ENCODE measurements at places on chromosomes 12 and 14.

GRCh38 chr12:7756993-7757392 lies 8.0 kb upstream of the NANOGNB start:
- DNase-seq: no peak

DNA sequence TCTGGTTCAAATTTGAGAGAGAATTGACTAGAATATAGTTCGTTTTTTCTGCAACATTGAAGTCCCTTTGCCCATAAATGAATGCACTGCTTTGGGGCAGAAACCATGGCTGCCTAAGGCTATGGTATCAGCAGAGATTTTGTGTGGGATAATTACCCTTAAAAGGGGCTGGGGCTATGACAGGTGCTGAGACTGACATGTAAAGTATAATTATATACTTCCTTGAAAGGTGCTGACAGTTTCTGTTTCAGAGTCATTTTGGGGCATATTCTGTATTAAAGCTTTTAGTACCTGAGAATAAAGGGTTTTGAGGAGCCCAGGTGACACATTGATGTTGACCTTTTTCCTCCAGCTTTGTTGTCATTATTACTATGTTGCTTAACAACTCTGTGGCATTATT lies 150.3 kb upstream of the PTPRQ start:
- DNase-seq: no peak

DNA sequence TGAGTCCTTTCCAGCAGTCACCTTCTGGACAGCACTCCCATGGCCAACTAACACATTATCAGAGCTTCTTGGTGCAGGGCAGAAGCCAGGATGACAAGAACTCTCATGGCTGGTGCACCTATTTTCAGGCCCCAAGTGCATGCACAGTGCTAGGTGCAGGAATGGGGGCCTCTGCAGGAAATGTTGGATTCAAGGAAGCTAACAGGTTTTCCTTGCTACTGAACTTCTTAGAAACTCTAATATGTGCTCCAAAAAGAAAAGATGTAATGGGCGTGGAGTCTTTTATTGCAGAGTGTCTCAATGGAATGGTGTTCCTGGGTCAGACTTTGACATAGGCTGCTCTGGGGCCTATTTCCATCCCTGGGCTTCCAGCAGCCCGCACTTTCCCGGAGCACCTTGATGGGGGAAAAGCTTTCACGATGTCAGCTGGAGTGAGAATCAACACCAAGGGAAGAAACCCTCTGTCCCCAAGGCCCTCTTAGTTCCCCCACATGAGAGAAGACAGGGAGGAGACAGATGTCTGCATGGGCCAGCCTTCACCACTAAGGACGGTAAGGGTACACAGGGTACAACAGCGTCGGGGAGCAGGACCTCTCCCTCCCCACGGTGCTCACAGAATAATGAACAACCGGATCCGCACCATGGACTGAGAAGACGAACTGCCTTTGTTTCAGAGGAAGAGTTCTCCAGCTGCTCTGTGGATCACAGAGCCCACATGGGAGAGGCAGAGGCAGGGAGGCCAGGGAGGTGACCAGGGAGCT lies 6.9 kb downstream of the KRT3 start:
- DNase-seq: no peak

DNA sequence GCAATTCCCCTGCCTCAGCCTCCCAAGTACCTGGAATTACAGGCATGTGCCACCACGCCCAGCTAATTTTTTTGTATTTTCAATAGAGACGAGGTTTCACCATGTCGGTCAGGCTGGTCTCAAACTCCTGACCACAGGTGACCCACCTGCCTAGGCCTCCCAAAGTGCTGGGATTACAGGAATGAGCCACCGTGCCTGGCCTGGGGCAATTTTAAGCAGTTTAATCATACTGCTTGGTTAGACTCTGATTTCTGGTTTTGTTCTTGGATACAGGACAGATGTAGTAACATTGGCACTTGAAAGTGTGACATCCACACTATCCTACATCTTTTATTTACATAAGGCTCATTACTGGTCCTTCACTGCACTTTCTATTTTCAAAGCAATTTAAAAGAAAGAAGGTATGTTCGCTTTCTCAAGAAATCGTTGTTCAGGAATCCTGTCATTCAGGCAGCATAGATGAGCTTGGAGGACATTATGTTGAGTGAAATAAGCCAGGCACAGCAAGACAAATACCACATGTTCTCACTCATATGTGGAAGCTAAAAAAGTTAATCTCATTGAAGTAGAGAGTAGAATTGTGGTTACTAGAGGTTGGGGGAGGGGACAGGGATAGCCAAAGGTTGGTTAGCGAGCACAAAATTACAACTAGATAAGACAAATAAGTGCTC lies 4.0 kb upstream of the NUAK1 start:
- no peak for DNase-seq

DNA sequence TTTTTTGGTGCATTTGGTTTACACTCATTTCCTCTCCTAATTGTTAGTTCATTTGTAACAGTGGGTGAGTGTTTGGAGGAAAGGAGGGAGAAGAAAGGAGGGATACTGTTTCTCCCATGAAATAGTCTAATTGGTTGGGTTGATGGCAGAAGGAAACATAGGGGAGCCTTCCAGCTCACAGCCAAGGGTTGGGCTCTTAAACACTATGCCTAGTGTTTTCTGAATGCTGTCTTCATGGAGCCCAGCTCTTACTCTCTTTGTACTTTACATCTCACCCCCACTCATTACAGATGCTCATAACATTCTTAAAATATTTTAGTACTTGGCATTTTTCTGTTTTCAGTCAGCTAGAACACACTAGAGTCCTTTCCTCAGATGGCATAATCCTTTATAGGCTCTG lies 38.2 kb downstream of the BAZ2A start:
- no peak for DNase-seq

GRCh38 chr12:104273503-104273902 lies 30.0 kb upstream of the EID3 start:
- no peak for DNase-seq

DNA sequence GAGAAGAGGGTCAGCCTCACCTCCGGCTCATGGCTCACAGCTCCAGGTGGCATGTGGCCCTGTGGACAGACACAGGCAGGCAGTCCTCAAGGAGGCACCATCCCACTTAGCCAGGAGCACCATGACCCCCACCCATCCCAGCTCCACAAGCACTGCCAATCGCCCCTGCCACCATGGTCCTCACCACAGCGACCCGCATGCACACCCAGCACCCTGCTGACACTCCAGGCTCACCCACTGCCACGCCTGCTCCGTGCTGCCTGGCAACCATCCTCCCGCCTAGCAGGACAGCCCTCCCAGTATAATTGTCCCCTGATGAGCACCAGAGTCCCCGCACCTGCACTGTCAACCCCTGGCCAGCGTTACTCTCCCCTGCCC lies 50.9 kb downstream of the TRPV4 start:
- no peak for DNase-seq

- DNase-seq: no peak
These were observed 164.2 kb downstream of the TTC7B start for GRCh38 chr14:90651976-90652560.

GRCh38 chr14:98444077-98444476 lies 827.9 kb downstream of the BCL11B start:
- peak; percentile 36 for DNase-seq

DNA sequence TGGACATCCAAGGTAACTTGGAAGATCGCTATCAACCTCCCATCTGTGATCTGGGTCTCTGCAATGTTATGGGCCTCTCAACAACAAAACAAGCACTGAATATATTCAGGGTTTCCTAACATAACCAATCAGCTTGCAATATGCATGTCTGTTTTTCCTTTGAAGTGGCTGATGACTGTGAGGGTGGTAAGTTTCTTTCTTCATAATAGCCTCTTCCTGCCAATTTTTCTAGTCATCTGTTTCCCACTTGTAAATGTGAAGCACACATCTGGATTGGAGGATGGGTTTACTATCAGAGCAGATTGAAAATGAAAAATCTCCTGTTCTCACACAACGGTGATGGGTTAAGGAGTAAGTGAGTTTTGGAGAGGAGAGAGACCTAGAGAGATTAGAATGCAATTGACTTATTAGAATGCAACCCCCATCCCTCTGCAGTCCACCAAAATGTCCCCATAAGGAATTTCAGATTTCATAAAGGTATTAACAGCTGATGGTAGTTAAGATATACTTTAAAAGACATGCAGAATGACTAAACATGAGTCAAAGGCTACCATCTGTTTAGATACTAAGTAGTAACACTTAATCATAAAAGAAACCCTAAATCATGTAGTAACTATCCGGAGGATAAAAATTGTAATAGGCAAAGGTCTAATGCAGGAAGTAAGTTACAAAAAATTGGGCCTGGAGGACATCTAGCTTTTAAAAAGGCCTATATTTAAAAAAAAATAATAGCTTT lies 58.4 kb upstream of the SAV1 start:
- DNase-seq: peak; percentile 48

GRCh38 chr12:31279390-31279924 lies 46.5 kb downstream of the SINHCAF start:
- DNase-seq: no peak

- no peak for DNase-seq
These were observed 82.6 kb downstream of the TAOK3 start for GRCh38 chr12:118290130-118290529.

GRCh38 chr14:71932229-71932981 lies at the start of gene RGS6:
Gene RGS6, plus strand, starts transcription at chr14:71932429.
- DNase-seq: peak; percentile 27

GRCh38 chr12:1606021-1606622 lies 11.7 kb upstream of the FBXL14 start:
- DNase-seq: peak; percentile 94

DNA sequence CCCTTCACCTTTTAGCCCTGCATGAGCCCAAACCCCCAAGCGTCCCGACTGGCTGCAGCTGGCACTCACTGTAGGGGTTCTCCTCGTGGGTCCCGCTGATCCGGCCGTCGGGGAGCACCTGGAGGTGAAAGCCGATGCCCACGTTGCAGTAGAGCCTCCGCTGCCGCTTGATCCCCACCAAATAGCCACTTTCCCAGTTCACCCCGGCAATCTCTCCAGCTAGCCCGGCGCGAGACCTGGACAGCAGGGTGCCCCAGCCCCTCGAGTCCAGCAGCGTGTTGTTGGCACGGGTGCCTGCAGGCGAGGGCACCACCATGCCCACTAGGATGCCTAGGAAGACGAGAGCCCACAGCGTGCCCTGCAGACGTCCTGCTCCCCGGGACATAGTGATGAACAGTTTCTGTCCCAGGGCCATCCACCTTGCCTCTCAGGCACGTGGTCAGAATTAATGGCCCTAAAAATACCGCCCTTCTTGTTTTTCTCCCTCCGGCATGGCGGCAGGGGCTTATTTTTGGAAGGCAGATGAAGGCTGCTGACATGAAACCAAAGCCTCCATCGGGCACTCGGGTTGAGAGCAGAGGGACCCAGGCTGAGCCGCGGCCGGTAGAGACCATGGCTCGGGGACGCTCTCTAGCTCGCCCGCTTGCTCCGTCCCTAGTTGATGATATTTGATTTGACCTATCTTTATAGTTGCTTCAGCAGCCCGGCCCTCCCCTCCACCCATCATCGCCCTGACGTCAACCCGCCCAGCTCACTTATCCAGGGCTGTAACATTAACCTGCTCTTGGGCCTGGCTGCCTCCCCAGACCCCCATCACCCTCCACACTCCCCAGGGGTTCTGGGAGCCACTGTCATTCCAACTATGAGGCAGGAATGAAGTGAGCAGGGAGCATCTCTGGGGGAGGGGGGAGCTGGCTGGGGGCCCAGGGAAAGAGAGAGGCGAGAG lies at the start of gene FGF6:
Gene FGF6 (minus strand): TSS at position 660 of the 946 bp plus-strand sequence. CDS start 245 bp downstream, at position 415.
- no peak for DNase-seq

DNA sequence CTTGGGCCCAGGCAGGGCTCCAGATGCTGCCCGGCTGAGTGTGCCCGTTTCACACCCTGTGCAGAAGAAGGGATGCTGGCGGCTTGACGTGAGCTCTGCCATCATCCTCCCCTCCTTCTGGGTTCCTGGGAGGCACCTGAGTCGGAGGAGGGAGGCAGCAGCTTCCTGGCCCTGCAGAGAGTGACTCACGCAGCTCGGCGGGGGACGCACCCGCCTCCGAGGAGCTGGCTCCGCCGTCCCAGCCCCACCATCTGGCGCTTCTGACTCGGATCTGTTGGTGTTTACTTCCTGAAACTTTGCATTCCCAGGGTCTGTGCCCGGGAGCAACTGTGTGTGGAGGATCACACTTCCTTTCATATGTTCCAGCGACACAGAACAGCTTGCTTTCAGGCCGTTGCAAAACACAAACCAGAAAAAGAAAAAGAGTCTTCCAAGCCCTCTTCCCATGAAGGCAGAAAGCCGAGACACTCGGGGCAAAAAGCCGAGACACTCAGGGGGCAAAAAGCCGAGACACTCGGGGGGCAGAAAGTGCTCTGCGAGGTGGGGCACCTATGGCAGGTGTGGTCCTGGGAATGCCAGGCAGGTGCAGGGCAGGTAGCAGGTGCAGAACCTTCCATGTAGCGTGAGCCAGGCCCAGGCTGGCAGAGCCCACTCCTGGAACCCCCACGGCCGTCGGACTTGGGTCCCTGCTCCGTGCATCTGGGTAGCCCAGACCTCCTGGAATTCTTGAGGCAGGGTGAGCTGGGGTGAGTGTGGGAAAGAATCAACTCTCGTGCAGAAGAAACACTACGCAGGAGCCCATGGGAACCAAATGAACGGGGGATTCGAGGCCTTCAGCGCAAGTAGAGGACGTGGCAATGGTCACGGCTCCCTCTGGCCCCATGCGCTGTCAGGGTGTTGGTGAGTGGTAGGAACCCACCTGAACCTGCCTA lies 27.6 kb upstream of the GALNT9 start:
- peak; percentile 50 for DNase-seq

DNA sequence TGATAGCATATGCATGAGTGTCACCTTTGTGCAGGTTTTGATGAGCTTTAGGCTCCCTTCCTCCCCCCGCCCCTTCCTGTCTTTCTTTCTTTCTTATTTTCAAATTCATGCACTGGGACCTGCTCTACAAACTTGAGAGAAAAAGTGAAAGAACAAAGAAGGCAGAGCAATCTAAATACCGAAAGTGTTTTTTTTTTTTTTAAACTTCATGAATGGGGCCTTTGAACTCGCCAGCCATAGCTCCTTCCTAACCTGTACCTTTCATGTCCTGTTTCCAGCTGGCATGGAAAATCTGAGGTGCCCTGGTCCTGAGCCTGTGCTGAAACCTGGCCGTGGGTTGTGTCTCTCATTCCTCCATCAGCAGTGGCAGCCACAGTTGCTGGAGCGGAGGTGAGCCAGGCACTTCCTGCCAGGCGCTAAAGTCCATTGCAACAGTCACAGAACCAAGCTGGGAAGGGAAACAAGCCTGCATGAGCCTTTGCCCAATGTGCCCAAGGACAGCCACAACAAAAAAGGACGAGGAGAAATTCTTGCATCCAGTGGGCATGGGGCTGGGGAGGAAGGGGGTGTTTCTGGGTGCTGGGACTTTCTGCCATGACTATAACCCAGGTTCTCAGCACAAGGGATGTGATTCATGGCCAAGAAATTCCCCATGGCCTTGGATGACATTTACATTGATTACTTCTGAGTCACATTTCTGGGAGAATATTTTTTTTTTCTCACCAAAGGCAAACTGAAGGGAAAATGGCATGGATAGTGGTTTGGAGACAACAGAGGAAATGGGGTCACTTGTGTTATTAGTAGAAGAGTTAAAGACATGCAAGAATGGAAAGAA lies 102.7 kb downstream of the TMEM30B start:
- DNase-seq: peak; percentile 78

Measured in activated naive CD4-positive, alpha-beta T cell treated with anti-CD3 and anti-CD28 coated beads for 36 hours (primary cell).